ENCODE measurements at places on chromosomes 16 and 17.

GRCh38 chr17:40647624-40648383 is at the start of gene SMARCE1:
Gene SMARCE1, minus strand, starts transcription at chr17:40647818. Its CDS starts 2,016 bp downstream, at chr17:40645802.
- peak; percentile 85 for DNase-seq

DNA sequence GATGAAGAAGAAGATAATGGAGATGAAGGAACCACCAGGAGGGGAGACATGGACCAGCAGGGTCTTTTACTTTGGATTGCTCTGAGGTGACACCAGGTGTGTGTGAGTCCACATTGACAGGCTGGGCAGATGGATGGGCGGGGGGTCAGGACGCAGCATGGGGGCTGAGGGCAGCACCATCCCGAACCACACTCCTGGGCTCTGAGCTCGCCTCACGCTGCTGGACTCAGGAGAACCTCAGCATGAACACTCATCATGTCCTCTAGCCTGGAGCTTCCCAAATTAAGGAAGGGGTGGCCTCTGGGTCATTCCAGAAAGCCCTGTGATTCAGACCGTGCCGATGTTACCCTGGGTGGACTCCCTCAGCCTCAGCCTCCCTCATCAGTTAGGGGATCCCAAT is 50.4 kb upstream of the MAP3K14 start:
- DNase-seq, result no peak

GRCh38 chr16:10571354-10571753 is 9.0 kb downstream of the EMP2 start:
- DNase-seq, result no peak

GRCh38 chr16:85605912-85606841 is 6.9 kb upstream of the GSE1 start:
- no peak for DNase-seq

DNA sequence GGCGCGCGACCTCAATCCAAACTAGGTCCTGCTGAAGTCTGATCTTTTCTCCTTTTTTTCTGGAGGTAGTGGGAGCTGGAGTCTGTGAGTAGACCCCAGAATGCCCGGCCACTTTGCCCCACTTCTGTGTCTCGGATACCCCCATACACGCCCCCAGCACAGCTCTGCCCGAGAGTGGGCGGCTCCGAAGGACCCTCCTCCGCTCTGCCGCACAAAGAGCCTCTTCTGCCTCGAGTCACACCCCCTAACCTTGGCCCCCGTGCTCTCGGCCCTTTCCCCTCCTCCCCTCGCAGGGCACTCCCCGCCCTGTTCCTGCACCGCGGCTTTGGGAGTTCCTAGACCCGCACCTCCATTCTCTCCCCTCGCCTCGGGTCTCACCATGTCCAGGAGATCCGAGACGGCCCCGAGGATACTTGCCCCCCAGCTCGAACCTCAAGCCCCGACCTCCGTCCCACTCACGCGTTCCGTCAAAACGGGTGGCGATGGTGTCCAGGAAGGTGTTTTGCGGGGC is 476 bp downstream of the KCNH4 start:
- DNase-seq, result peak; percentile 23

GRCh38 chr16:49307176-49307575 is 25.5 kb upstream of the CBLN1 start:
- no peak for DNase-seq

GRCh38 chr16:8880839-8881510 is 1.2 kb upstream of the LITAFD start:
- DNase-seq, result no peak

- DNase-seq, result peak; percentile 17
These were observed 108.5 kb upstream of the CCL2 start for GRCh38 chr17:34146440-34147043.

DNA sequence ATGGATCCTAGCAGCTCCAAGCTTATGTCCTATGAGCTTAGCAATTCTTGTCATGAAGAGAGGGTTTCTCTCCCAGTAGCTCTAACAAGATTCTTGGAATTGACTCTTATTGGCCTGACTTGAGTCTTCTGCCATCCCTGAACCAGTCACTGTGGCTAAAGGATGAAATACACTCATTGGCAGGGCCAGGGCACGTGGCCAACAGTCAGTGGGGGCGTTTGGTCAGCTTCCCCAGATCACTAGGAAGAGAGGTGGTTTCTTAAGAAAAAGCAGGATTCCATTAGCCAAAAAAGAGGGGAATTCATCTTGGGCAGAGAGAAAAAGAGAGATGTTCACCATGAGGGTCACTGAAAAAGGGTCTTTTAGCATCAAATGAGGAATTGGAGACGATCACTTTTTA is 363.2 kb downstream of the SNX29 start:
- DNase-seq, result no peak

All from natural killer cell (primary cell).